ENCODE measurements at places on chromosomes 3 and 15. TPM values are rescaled to one million over a fixed set of nuclear protein-coding genes. Genes with fewer than 3 reads are reported as not detected.

- no peak for DNase-seq
Observed at GRCh38 chr3:127853681-127854080, 31.4 kb upstream of the MGLL start.

DNA sequence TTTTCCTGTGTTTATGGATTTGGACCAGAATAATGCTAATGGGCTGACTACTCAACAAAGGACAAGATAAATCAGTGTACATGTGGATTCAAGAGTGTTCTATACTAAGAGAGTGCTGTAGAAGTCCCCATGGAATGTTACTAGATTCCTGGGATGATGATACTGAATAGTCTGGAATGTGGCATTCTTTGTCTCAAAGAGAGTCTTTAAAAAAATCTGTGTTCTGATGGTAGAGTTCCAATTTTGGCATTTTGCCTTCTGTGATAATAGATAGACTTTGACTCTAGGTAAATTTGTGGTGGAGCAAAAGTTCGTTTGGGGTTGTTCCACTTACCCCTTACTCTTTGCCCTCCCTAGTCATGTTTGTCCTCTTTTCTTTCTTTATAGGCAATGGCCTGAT, 43.7 kb downstream of the NMD3 start:
- no peak for DNase-seq

The FBXO40 gene
- total RNA-seq = 207 TPM

- no peak for DNase-seq
Observed at GRCh38 chr15:75736256-75736655, 23.6 kb upstream of the CSPG4 start.

The AQP9 gene
- total RNA-seq = 1.5 TPM

DNA sequence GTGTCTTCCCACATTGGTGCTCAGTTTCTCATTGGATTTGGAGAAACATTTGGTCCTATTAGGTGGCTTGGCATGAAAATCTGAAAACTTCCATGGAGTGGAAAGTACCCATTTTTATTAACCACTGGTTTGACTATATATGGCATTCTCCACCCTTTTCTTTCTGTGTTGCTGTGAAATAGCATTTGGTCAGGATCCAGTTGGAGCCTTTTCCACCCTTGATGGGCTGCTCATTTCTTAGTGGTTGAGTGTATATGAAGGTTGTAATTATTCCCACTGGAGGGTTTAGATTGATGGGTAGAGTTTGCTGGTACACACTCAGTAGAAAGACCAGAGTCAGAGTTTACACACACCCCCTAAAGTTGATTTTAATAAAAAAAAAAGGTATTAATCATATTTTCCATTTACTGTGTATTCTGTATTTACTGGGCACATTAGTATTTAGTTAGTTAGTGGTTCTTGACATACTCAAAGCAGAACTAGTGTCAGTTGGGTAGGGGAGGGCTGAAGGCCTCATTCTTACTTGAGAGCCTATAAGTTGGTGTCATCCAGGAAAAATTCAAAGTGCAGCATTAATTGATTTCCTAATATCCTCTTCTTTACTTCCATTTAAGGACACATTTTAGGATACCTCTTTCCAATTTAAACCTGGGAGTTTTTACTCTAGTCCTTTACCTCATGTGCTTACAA, 69.5 kb downstream of the FLNB start:
- no peak for DNase-seq

DNA sequence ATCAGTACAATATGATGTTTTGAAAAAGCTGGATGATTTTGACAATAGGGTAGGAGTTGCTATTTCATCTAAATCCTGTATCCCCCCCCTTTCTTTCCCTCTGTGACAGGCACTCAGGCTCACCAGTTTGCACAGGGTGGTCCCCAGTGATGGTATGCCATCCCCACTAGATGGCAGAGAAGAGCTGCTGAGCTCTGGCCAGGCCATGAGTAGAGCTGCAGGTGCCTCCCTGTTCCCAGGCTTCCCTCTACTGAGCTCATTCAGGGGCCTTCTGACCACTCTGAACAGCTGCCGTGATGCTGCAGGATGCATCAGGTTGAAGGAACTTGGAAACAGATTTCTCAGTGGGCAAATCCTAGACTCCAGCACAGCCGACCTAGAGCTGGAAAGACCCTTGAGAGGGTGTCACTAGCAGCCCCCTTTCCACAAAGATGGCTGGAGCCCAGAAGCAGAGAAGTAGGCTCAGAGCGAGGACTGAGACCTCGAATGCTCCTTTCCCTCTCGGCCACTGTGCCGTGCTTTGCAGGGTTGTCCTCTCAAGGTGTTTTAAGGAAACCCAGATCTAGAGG, 45.1 kb downstream of the EFCAB12 start:
- DNase-seq = peak; percentile 49

The AADACL2 gene
- not detected for total RNA-seq

Data from Right ventricle myocardium superior (tissue), 1 donor.